ENCODE measurements at places on chromosomes 12 and 14. TPM values are rescaled to one million over a fixed set of nuclear protein-coding genes. Genes with fewer than 3 reads are reported as not detected.
A peak's percentile ranks its signal among the peaks of the same experiment; 100 is the strongest.

The NUMB gene
- total RNA-seq, result 65.7 TPM

The CIROP gene
- total RNA-seq, result 1.1 TPM

The PGF gene
- 34.4 TPM for total RNA-seq

The C1QL4 gene
- not detected for total RNA-seq

The CEBPE gene
- not detected for total RNA-seq

The TCL1B gene
- total RNA-seq, result not detected

The MYF5 gene
- total RNA-seq, result not detected

The TMEM253 gene
- not detected for total RNA-seq

The PLXNC1 gene
- 9.2 TPM for total RNA-seq

The TCTN2 gene
- 4.6 TPM for total RNA-seq

The SCAF11 gene
- total RNA-seq, result 158 TPM

The LYSET gene
- 5.2 TPM for total RNA-seq

GRCh38 chr12:128763395-128763794 is 60.4 kb downstream of the SLC15A4 start:
- H3K27ac ChIP-seq, result no peak overlapping the region
- DNase-seq, result no peak
- no peak overlapping the region for H3K4me3 ChIP-seq
- H3K27me3 ChIP-seq, result no peaks in the 10 kb centered on the region

DNA sequence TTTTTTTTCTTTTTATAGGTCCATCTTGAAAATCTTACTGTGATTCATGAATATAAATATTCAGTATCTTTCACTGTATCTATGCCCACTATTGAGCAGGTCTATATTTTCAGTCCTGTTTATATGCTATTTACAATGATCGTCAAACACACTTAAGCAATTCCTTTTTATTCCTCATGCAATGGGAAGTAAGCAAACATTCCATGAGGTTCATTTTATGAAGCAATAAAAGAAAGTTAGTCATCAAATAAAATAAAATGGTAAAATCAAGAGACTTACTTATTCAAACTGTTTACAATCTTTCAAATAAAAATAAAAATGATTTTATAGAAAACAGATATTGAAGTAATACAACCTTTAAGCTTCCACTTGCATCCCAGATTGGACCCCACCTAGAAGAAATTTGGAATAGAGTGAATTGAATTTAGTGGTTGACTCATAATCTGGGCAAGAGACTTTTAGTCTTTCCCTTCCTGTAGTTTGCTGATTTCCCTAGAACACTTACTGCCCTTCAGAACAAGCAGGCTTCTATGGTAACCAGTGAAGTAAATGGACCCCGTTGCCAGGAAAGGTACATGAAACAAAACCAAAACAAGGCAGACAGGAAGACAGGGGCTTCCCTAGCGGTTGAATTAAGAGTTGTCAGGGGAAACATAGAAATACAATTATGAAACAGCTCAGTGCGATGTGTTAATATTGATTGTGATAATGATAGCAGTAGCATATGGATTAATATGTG is 241.0 kb upstream of the ATP2B1 start:
- no peaks in the 10 kb centered on the region for H3K36me3 ChIP-seq
- H3K4me1 ChIP-seq, result peaks cover 17% of the 10 kb centered on the region
- H3K27me3 ChIP-seq, result no peaks in the 10 kb centered on the region
- no peak for DNase-seq
- H3K4me3 ChIP-seq, result no peak overlapping the region

GRCh38 chr12:53218551-53219291 is 11.7 kb upstream of the ITGB7 start:
- H3K36me3 ChIP-seq, result peaks cover 15% of the 10 kb centered on the region
- peak overlapping the region; percentile 82 for H3K4me3 ChIP-seq
- H3K27me3 ChIP-seq, result no peaks in the 10 kb centered on the region
- DNase-seq, result no peak
- peaks cover 58% of the 10 kb centered on the region for H3K4me1 ChIP-seq
- peak overlapping the region; percentile 51 for H3K27ac ChIP-seq

DNA sequence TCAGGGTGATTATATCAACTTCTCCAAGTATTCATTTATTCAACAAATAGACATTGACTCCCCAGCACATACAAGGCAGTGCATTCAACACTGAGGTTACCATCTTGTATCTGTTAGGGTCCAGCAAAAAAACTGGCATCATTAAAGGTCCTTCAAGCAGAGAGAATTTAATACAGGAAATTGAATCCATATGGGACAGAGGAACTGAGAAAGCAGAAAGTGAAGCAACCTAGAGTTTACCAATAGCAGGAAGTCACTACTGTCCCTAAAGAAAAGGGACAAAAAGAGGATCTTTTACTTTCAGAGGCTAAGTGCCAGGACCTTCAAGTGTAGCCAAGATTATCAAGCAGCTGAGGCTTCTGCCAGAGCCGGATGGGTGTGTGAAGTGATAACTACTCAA is 237.8 kb upstream of the TBX3 start:
- H3K4me3 ChIP-seq, result no peak overlapping the region
- H3K36me3 ChIP-seq, result no peaks in the 10 kb centered on the region
- no peaks in the 10 kb centered on the region for H3K4me1 ChIP-seq
- no peak overlapping the region for H3K27ac ChIP-seq
- H3K27me3 ChIP-seq, result no peaks in the 10 kb centered on the region

GRCh38 chr12:95633049-95633731 is 81.9 kb upstream of the USP44 start:
- no peaks in the 10 kb centered on the region for H3K36me3 ChIP-seq
- H3K27ac ChIP-seq, result peak overlapping the region; percentile 72
- H3K4me3 ChIP-seq, result no peak overlapping the region
- H3K4me1 ChIP-seq, result peaks cover 13% of the 10 kb centered on the region
- peak; percentile 62 for DNase-seq

- H3K4me3 ChIP-seq, result no peak overlapping the region
- no peaks in the 10 kb centered on the region for H3K36me3 ChIP-seq
- no peaks in the 10 kb centered on the region for H3K27me3 ChIP-seq
- no peak overlapping the region for H3K27ac ChIP-seq
- DNase-seq, result no peak
Measured at GRCh38 chr14:62409626-62410300, 635.5 kb downstream of the KCNH5 start.

GRCh38 chr12:58270966-58271705 is 329.8 kb downstream of the ATP23 start:
- DNase-seq, result no peak
- H3K4me3 ChIP-seq, result no peak overlapping the region
- no peaks in the 10 kb centered on the region for H3K4me1 ChIP-seq
- H3K36me3 ChIP-seq, result no peaks in the 10 kb centered on the region
- no peaks in the 10 kb centered on the region for H3K27me3 ChIP-seq
- no peak overlapping the region for H3K27ac ChIP-seq

DNA sequence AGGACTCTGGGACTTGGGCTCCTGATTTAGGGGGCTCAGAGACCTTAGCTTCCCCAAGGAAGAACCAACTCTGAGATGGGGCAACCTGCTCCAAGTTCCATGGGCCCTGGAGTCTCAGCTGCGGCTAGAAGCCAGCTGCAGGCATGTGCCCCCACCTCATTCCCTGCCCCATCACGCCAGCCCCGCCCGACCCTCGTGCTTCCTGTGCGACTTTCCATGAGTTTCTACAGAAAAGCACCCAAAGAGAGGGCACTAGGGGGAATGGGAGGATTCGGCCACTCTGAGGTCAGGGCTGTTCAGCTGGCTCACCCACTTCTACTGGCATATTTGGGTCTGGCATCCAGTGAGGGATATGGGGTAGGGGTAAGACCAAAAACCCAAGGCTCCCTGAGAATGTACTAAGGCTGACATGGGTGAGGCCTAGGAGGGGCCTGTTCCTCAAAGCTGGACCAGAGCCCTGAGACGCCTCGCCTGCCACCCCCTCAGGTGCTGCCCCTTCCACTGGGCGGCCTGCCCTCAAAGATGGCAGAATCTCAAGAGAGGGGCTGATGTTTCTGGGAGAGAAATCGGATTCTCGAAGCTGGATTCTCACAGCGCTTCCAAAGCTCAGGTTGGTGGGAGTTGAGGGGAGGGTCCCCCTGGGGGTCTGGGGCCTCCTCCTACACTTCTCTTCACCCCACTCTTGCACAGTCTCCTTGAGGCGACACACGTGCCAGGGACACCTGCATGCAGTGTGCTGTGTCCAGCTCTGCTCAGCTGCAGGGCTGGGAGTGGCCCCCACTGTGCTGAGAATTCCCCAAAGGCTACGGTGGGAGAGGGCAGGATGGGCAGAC is 22.1 kb downstream of the FAIM2 start:
- DNase-seq, result no peak
- no peak overlapping the region for H3K4me3 ChIP-seq
- H3K27me3 ChIP-seq, result no peaks in the 10 kb centered on the region
- H3K27ac ChIP-seq, result no peak overlapping the region

DNA sequence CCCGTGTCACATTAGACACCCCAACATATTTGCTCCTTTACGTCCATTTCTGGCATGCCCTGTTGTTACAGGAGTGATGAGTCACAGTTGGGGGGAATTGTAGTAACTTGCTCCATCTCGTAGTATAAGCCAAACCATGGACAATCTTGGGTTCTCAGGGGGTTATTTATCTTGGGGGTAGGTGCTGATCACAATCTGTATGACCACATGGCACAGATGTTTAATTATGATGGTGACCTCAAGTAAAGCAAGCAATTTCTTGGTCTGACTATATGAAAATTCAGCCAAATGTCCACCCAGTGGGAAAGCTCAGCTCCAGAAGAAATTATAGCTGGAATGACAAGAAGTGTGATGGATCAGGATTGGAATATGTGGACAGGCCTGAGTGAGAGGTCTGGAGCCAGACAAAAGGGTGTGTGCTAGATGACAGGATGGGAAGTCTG is 32.1 kb upstream of the STON2 start:
- no peak for DNase-seq
- H3K27me3 ChIP-seq, result no peaks in the 10 kb centered on the region
- no peak overlapping the region for H3K27ac ChIP-seq

DNA sequence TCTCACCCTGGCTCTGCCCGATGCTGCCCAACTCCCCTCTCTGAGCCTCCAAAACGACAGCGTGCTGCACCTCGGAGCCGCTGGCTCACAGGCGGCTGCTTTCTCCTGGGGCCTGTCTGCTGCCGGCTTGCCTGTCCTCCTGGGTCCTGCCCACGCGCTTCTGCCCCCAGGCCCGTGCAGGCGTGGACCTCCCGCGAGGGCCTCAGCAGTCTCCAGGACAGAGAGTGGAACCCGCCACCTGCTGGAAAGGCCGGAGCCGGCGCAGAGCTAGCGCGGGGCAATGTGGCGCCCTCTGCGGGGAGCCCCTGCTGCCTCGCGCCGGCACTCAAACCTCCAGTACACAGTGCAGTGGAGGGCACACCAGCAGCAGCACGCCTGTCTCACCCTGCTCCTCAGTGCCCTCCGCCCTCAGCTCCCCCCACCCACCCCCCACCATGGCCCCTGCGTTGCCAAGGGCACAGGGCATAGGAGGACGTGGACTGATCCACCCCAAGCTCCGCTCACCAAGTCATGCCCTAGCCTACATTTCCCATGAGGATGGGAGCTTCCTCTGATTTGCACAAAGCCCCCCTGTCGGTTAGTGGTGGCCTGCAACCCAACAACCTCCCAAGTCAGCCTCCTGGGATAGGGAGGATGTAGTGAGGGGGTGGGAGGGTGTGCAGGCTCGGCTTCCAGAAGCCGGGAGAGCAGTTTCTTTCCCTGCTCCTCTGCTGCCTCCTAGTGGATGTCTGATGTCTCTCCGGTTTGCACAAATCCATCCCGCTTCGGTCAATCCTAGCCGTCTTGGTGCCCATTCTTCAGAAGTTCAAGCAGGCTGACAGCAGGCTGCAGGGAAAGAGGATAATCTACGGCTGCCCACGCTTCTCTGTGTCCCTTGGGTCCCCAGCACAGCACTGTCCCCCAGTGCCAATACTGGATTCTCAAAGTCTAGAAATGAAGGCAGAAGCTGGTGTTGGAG is 25.2 kb downstream of the KRT8 start:
- no peak for DNase-seq
- peak overlapping the region; percentile 59 for H3K4me3 ChIP-seq
- no peaks in the 10 kb centered on the region for H3K27me3 ChIP-seq

GRCh38 chr14:31949709-31950108 is 127.4 kb upstream of the ARHGAP5 start:
- H3K36me3 ChIP-seq, result no peaks in the 10 kb centered on the region
- no peak for DNase-seq
- H3K27ac ChIP-seq, result no peak overlapping the region
- no peaks in the 10 kb centered on the region for H3K4me1 ChIP-seq

- H3K4me1 ChIP-seq, result no peaks in the 10 kb centered on the region
- no peaks in the 10 kb centered on the region for H3K27me3 ChIP-seq
- no peak overlapping the region for H3K4me3 ChIP-seq
- H3K27ac ChIP-seq, result no peak overlapping the region
Measured at GRCh38 chr14:89455412-89455811, 38.4 kb upstream of the FOXN3 start.

- peaks cover 14% of the 10 kb centered on the region for H3K4me1 ChIP-seq
- DNase-seq, result no peak
- H3K27me3 ChIP-seq, result no peaks in the 10 kb centered on the region
- no peak overlapping the region for H3K27ac ChIP-seq
Measured at GRCh38 chr12:65189028-65189718, 19.8 kb downstream of the LEMD3 start.

DNA sequence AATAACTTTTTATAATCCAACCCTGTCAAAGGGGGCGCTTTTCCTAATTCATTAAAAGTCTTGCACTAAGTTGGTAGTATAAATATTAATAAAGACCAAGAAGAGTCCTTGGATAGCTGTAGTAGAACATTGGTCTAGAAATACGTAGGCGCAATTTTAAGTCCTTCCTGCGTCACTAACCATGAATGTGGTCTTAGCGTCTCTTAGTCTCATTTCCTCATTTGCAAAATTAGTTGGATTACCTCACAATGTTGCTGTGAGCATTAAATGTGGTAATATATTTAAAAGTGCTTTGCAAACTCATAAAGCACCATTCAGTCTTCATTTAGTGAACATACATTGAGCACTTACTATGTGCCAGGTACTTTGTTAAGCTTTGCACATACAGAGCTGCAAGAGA is 149.7 kb downstream of the AEBP2 start:
- H3K36me3 ChIP-seq, result no peaks in the 10 kb centered on the region
- no peak for DNase-seq
- no peak overlapping the region for H3K4me3 ChIP-seq
- no peaks in the 10 kb centered on the region for H3K27me3 ChIP-seq
- H3K4me1 ChIP-seq, result no peaks in the 10 kb centered on the region

GRCh38 chr12:105453316-105453715 is 122.8 kb downstream of the C12orf75 start:
- H3K36me3 ChIP-seq, result no peaks in the 10 kb centered on the region
- no peaks in the 10 kb centered on the region for H3K4me1 ChIP-seq
- no peak overlapping the region for H3K4me3 ChIP-seq
- no peak overlapping the region for H3K27ac ChIP-seq

GRCh38 chr14:28763751-28764256 is 2.8 kb upstream of the FOXG1 start:
- H3K27me3 ChIP-seq, result peaks cover 27% of the 10 kb centered on the region
- H3K36me3 ChIP-seq, result no peaks in the 10 kb centered on the region
- H3K27ac ChIP-seq, result no peak overlapping the region
- no peak overlapping the region for H3K4me3 ChIP-seq
- no peak for DNase-seq
- H3K4me1 ChIP-seq, result peaks cover 20% of the 10 kb centered on the region

GRCh38 chr12:89762498-89763170 is 54.0 kb upstream of the ATP2B1 start:
- no peaks in the 10 kb centered on the region for H3K36me3 ChIP-seq
- no peaks in the 10 kb centered on the region for H3K4me1 ChIP-seq
- H3K4me3 ChIP-seq, result no peak overlapping the region
- no peak for DNase-seq

All from thoracic aorta (tissue), 2 donors.